Smooth muscle cell of the coronary artery (primary cell): ENCODE measurements at places on chromosomes 5 and 9. TPM values are rescaled to one million over a fixed set of nuclear protein-coding genes. Genes with fewer than 3 reads are reported as not detected.

Gene NUTM2G
- not detected in 2 replicates for total RNA-seq

Gene MYMK
- not detected in 2 replicates for total RNA-seq

Gene SYK
- not detected in 2 replicates for total RNA-seq

Gene CMBL
- 6.2 and 21.6 TPM in 2 replicates for total RNA-seq

Gene NKD2
- total RNA-seq, result 0.70 and 12.5 TPM in 2 replicates

Gene FOXI1
- total RNA-seq, result not detected in 2 replicates

Gene FBN2
- 0.38 and 47.5 TPM in 2 replicates for total RNA-seq

Gene CTSL
- total RNA-seq, result 97.5 and 3,757 TPM in 2 replicates

Gene TMC1
- 0.68 and 1.3 TPM in 2 replicates for total RNA-seq

Gene SCGB3A1
- not detected in 2 replicates for total RNA-seq

Gene PTPN3
- 0.47 and 2.7 TPM in 2 replicates for total RNA-seq

Gene SOHLH1
- total RNA-seq, result not detected in 2 replicates

Gene MAST4
- 8.5 and 13.4 TPM in 2 replicates for total RNA-seq

Gene TUSC1
- total RNA-seq, result 1.9 and 8.5 TPM in 2 replicates

Gene LURAP1L
- total RNA-seq, result 10.0 and 29.0 TPM in 2 replicates

Gene TYRP1
- total RNA-seq, result 0.38 TPM in 1 of 2 replicates, not detected in the other

Gene DMRT3
- total RNA-seq, result not detected in 2 replicates

Gene SPATA31A3
- total RNA-seq, result not detected in 2 replicates

Gene EQTN
- total RNA-seq, result not detected in 2 replicates

Gene PCDHGA1
- 0.75 and 1.3 TPM in 2 replicates for total RNA-seq

Gene SMIM32
- not detected in 2 replicates for total RNA-seq

Gene ZNF454
- total RNA-seq, result 1.4 and 2.8 TPM in 2 replicates

Gene RLN2
- not detected in 2 replicates for total RNA-seq

Gene SLC36A3
- total RNA-seq, result not detected in 2 replicates

Gene IER5L
- total RNA-seq, result 19.8 and 49.8 TPM in 2 replicates

Gene CCNH
- 63.5 and 63.9 TPM in 2 replicates for total RNA-seq

Gene NR4A3
- 0.23 and 0.35 TPM in 2 replicates for total RNA-seq

Gene SPATA24
- 3.5 and 7.9 TPM in 2 replicates for total RNA-seq

Gene SV2C
- total RNA-seq, result not detected in 2 replicates

Gene LPAR1
- 26.2 and 105 TPM in 2 replicates for total RNA-seq

Gene ORM1
- total RNA-seq, result not detected in 2 replicates

Gene CRHBP
- total RNA-seq, result 0.38 and 0.82 TPM in 2 replicates

Gene PPP2R2B
- not detected in 2 replicates for total RNA-seq

Gene TSLP
- total RNA-seq, result 1.1 and 1.2 TPM in 2 replicates

Gene CYLC2
- not detected in 2 replicates for total RNA-seq

Gene GALNT12
- 2.2 and 13.6 TPM in 2 replicates for total RNA-seq

Gene GRXCR2
- not detected in 2 replicates for total RNA-seq

Gene MLANA
- total RNA-seq, result not detected in 2 replicates

Gene CYFIP2
- 5.8 and 23.4 TPM in 2 replicates for total RNA-seq

Gene ADAMTS16
- total RNA-seq, result 0.12 TPM in 1 of 2 replicates, not detected in the other

Gene STPG3
- total RNA-seq, result not detected in 2 replicates

Gene SRA1
- 18.5 and 69.7 TPM in 2 replicates for total RNA-seq

Gene FOCAD
- 58.3 and 121 TPM in 2 replicates for total RNA-seq

Gene ZNG1C
- 18.8 and 38.1 TPM in 2 replicates for total RNA-seq

Gene HSPA5
- total RNA-seq, result 210 and 283 TPM in 2 replicates

Gene PAPPA
- total RNA-seq, result 62.5 and 168 TPM in 2 replicates

Gene TMEM252
- total RNA-seq, result not detected in 2 replicates

Gene ANKRD34B
- not detected in 2 replicates for total RNA-seq

Gene KCNV2
- total RNA-seq, result not detected in 2 replicates

Gene SMARCA2
- 45.9 and 95.8 TPM in 2 replicates for total RNA-seq

Gene TRIM7
- total RNA-seq, result 0.47 and 2.9 TPM in 2 replicates

Gene ABO
- not detected in 2 replicates for total RNA-seq

Gene ELAVL2
- under 0.01 and 0.47 TPM in 2 replicates for total RNA-seq

Gene TLE1
- total RNA-seq, result 13.0 and 21.5 TPM in 2 replicates

Gene SPATA31C1
- total RNA-seq, result not detected in 2 replicates
